ENCODE measurements at places on chromosomes 1 and 21.

- DNase-seq = no peak
Measured at GRCh38 chr1:160432371-160432786, 32.0 kb downstream of the VANGL2 start.

GRCh38 chr1:19074361-19074901 is 118.0 kb upstream of the IFFO2 start:
- DNase-seq = peak; percentile 92

DNA sequence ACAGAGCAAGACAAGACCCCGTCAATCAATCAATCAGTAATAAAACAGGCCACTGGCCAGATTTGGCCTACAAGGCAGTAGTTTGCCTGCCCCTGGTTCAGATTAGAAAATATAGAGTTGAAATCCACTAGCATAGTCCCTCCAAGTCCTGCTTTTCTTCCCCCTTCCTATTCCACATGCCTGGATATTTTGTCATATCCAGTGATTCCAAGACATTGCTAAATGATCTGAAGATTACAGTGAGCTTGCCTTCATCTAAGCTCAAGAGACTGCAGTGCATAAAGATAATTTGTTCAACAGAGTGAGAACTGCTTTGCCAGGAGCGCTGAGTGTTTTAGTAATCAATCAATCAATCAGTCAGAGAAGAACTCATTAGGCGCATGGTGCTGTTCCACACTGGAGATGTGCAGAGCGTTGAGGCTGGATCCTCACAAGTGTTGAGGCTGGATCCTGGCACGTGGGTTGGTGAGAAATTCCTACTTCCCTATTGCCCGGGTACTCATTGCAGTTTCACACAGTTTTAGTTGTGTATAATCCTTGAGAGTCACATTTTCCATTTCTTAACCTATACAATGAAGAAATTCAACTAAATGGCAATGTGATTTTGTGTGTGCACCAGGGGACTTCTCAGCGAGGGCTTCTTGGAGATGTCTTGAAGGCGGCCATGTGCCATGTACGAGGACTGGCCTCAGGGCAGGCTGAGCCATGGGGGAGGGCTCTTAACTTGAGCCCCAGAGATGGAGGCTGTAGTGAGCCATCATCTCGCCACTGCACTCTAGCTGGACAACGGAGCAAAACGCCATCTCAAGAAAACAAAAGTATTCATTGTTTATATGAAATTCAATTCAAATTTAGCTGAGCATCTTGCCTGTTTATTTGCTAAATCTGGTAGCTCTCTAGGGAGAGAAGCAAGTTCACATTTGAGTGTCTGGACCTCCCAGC is 76.3 kb downstream of the TOMM20 start:
- no peak for DNase-seq

GRCh38 chr1:8389958-8390535 is 72.1 kb downstream of the SLC45A1 start:
- DNase-seq = no peak

- DNase-seq = no peak
Measured at GRCh38 chr1:13587256-13588030, 3.8 kb downstream of the PDPN start.

DNA sequence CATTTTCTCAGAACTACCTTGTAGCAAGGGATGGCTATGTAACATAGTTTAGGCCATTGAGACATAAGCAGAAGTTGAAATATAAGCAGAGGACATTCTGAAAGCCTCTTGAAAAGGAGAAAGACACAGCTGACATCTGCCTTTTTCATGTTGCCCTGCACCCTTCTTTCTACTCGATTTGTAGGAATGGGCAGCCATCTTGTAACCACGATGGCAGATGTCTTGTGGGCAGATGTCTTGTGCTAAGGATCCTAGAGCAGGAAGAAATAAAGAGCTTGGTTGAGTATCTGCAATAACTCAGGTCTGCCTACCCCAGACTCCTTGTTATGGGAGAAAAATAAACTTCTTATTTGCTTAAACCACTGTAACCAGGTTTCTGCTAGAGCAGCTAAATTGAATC is 351.0 kb downstream of the PDE4B start:
- DNase-seq = peak; percentile 16

DNA sequence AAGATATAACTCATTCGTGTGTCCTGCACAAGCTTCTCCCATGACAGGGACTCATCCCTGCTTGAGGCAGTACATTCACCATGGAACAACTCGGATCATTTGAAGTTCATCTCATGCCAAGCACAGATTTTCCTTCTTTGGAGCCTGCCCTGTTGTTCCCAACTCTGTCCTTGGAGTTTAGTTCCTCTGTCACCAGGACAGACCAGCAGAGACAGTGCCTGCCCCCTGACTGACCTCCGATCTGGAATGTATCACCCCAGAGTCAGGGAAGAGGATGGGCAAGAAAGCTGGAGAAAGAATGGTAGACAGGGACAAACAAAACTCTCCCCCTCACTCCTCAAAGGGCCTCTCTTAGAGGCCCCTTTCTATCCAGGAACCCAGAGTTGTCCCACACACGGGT is 5.0 kb downstream of the SHISAL2A start:
- DNase-seq = no peak

DNA sequence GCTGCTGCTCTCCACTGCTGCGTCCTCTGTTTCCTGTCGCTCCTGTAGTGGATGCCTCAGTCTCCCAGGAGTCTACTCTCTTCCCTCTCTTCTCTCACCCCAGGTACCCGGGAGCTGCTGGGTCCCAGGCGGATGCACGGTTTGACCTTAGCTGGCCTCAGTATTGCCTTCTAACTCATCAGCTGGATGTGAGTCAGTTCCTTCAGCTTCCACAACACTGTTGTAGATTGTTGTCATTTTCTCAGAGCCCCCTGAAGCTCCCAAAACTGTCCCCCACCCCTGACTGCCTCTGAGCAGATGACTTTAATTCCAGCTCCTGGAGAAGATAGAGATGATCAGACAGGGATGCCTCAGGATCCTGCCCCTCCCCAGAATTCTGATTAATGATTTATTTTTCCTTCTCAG is 7.2 kb downstream of the CNIH3 start:
- no peak for DNase-seq

DNA sequence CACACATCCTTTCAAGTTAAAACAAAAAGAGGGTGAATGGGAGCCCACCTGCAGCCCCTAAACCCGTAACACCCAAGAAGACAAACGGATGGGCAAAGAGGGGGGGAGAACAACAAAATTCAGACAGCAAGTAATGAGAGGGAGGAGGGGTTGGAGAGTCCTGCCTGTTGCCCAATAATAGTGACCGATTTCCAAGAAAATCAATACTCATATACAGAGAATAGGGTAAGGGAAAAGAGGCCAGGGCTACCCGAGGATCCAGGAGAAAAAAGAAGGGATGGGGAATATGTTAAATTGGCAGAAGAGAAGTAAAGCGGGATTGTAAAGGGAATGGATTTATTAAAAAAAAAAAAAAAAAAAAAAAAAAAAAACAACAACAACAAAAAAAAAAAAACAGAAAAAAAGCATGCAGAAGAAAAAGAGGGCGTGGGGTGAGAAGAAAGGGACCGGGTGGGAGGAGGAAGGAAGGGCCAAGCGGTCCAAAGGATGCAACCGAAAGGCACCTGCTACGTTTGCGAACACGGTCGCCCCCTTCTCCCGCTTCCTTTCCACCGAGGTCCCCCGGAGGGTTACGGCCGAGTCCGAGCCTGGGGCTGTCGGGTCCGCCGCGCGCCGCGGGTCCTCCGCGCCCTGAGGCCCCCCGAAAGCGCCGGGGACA is 930 bp downstream of the SLC30A10 start:
- no peak for DNase-seq

GRCh38 chr1:217924924-217925323 is 293.8 kb downstream of the SPATA17 start:
- no peak for DNase-seq

- DNase-seq = no peak
Measured at GRCh38 chr1:197892684-197893083, 9.7 kb upstream of the C1orf53 start.

GRCh38 chr1:211613108-211613947 is 34.4 kb upstream of the SLC30A1 start:
- no peak for DNase-seq

DNA sequence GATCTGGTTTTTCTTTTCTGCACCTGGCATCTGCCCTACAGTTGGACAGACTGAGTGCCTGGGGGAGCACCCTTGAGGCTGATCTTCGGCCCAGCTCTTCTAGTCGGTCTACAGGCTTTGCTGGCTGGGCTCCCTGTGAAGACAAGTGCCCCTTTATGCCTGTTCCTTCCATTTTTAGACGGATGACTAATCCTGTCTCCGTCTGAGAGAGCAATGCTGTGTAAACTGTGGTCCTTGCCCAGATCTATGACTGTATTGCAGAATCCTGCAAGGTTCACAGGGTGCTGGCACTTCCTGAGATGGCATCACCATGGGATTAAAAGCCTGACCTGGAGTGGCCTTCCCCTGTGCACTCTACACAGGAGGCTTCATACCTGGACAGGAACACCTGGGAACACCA is 47.6 kb upstream of the SAMD13 start:
- no peak for DNase-seq

GRCh38 chr1:193069748-193070385 is 10.5 kb downstream of the RO60 start:
- no peak for DNase-seq

Data from Jurkat, Clone E6-1 (cell line).